ENCODE measurements at places on chromosomes 16 and 17.

- no peak for ATAC-seq
Observed at GRCh38 chr17:49018748-49019147, 21.6 kb downstream of the IGF2BP1 start.

- ATAC-seq = no peak
Observed at GRCh38 chr17:54898576-54898975, 2.1 kb upstream of the TOM1L1 start.

GRCh38 chr17:76091526-76092286 is 11.9 kb downstream of the EXOC7 start:
- ATAC-seq = no peak

DNA sequence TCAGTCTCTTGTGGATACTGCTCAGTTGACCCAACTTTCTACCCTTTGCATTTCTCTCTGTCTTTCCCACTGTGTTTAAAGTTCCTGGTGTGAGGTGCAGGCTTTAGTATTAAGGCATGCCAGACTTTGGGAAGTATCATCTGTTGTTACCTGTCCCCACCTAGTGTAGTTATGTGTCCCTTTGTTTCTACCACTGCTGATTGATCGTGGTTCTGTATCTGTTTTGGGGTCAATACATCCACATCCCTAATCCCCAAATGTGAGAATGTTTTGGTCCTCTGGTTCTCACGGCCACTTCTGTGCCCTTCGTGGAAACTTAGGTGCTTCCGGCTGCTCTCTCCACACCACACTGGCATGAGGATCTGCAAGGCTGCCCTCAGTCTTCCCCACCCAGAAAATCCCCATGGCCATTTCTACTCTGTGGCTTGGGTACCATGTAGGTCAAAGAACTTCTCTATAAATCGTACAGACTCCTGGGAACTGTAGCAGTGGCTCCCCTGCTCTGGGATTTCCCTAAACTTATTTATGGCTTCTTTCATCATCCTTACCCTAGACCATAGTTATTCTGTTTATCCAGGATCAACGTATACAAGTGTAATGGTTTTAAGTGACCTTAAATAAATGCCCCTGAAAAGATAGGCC is 443.2 kb downstream of the XYLT1 start:
- peak; percentile 90 for ATAC-seq

- no peak for ATAC-seq
Observed at GRCh38 chr16:75758215-75758614, 31.9 kb upstream of the CPHXL start.

GRCh38 chr16:81635063-81635937 is 143.8 kb upstream of the PLCG2 start:
- ATAC-seq = no peak

- ATAC-seq = no peak
Observed at GRCh38 chr17:72677108-72677507, 415.4 kb downstream of the SLC39A11 start.

DNA sequence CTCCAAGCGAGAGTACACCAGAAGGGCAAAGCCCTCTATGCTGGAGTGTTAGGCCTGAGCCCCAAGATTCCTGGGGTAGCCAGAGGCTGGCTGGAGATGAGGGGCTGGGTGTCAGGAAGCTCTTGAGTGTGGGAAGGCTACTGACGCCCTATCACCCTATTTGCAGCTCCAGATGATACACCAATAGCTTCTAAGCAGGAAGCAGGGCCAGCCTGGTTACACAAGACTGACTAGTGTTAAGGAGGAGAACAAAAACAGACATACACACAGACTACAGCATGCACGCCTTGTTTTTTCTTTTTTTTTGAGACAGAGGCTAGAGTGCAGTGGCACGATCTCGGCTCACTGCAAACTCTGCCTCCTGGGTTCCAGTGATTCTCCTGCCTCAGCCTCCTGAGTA is 15.9 kb downstream of the POLR3K start:
- peak; percentile 21 for ATAC-seq

DNA sequence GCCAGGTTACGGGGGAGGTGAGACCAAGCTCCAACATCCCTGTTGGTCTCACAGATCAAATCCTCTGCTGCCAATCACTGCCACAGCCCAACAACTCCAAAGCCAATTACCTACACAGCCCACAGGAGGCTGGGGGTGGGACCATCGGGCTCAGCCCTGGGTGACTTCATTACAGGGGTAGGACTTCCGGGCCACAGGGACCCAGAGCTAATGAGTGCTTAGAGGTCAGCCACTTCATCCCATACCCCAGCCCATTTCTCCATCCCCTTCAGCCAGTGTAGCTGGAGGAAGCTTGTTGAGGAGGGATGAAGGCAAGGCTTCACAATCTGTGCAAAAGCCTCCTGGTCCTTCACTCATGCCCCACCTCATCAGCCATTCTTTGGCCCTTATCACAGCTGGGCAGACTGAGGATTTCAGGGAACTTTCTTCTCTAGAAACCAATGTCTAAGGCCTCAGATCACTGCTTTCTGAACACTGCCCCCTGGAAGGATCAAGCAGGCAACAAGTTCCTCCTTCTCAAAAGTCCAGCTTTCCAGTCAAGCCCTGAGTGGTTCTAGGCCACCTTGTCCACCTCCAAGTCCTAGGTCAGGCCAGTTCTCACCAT is 5.8 kb downstream of the FOXN1 start:
- ATAC-seq = no peak

- peak; percentile 4 for ATAC-seq
Observed at GRCh38 chr17:1009229-1010085, 12.5 kb downstream of the TIMM22 start.

GRCh38 chr16:72549878-72550277 is 377.9 kb upstream of the PMFBP1 start:
- ATAC-seq = no peak

GRCh38 chr17:51901242-51901641 is 257.3 kb downstream of the CA10 start:
- ATAC-seq = no peak

DNA sequence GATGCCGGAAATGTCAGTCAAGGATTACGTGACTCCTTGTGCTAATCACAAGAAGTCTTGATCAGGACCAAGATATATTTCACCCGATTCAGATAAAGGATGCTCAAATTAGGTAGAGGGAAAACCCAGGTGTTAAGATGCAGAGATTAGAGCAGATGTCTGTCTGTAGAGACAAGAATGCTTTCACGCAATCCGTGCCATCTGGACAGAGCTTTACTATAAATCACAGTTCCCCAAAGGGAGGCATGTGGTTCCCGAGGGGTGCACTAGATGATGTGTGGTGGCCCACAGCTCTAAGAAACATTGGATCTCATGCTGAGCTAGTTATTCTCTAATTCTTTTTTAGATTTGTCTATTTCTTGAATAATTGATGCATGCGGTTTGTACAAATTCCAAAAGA is 9.8 kb upstream of the MAP3K14 start:
- ATAC-seq = no peak

DNA sequence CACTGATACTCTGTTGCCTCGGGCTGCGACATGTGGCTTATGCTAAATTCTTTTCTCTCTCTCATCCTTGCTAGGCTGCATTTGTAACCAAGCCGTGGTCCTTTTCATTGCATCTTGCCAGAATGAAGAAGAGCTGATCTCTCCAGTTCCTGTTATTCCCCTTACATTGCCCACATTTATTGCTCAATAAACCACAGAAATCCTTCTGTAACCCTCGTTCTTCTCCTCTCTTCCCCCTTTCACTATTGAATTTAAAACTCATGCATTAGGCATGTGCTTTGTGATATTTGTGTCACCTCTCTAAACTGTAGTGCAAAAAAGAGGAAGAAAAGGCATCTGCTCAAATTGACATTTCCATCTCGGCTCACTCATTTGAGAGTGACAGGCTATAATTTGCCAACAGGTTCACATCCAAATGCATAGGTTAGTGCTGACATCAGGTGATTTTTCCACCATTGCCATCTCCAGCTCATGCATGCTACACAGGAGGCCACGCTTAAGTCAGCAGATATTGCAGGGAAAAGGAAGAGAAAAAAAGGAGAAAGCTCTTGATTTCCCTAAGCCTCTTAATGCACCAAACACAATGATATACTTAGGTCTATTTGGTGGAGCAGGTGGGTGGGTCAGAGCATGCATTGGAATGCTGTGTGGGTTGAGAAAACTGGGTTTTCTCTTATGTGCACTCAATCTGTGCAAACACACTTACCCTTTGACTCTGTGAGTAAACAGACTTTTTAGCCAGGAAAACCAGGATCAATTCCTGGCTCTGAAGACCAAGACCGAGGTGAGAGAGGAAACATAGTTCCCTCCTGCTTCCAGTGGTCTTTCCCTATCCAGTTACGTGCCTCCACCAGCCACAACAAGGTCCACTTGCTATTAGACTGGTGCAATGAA is 642.7 kb downstream of the HS3ST4 start:
- ATAC-seq = no peak

DNA sequence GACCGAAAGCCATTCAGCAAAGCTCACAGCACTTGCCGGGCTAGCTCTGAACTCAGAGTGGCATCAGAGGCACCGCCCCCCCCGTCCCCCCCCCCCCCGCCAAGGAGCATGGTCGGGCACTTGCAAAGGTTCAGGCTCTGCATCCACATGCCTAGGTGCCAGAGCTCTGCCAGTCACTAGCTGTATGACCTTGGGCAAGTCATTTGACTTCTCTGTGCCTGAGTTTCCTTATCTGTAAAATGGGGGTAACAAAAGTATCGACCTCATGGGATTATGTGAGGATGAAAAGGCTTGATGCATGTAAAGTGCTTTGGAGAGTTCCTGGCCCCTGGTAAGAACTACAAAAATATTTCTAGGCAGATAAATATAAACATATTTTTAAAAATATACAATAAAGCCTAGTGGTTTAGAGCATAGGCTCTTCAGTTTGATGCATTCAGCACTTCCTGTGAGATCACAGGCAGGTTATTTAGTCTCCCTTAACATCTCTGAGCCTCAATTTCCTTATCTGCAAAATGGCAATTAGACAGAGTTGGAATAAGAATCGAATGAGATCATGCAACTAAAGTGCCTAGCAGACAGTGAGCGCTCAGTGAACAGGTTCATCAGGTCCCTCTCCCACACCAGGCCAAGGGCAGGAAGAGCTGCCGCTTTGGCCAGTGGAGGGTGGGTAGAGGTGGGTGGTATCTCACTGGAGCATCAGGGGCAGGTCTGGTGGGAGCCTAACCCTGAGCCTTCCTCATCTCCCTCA is 117.2 kb downstream of the CYLD start:
- no peak for ATAC-seq

DNA sequence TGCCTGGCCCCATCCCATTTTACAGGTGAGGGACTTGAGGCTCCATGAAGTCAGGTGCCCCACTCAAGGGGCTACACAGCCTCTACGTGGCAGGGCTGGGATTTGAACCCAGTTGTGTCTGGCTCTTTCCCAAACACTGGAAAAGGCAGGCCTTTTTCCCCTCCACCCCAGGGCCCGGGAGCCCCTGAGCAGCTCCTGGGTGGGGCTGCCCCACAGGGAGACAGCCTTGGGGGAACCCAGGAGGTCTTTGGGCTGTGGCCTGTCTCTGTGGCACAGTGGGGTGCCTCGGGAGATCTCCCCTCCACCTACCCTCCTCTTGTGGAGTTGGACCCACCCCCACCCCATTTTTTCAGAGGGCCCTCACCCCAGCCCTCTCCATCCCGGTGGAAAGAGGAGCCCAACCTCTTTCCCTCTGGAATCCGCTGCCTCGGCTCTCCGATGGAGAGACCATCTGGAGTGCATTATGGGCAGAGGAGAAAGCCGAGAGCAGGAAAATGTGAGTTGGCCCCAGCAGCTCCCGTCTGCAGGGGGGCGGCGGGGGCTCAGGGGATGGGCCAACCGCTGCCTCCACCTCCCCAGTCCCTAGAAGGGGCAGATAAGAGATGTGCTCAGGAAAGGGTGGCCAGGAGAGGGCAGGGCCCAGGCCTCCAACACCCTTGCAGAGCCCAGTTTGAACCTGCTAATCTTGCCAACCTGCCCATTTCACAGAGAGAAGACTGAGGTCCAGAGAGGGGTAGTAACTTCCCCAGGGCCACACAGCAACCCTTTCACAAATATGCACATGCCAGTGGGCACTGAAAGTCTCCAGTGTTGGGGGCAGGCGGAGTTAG is 15.4 kb upstream of the TMEM92 start:
- no peak for ATAC-seq

DNA sequence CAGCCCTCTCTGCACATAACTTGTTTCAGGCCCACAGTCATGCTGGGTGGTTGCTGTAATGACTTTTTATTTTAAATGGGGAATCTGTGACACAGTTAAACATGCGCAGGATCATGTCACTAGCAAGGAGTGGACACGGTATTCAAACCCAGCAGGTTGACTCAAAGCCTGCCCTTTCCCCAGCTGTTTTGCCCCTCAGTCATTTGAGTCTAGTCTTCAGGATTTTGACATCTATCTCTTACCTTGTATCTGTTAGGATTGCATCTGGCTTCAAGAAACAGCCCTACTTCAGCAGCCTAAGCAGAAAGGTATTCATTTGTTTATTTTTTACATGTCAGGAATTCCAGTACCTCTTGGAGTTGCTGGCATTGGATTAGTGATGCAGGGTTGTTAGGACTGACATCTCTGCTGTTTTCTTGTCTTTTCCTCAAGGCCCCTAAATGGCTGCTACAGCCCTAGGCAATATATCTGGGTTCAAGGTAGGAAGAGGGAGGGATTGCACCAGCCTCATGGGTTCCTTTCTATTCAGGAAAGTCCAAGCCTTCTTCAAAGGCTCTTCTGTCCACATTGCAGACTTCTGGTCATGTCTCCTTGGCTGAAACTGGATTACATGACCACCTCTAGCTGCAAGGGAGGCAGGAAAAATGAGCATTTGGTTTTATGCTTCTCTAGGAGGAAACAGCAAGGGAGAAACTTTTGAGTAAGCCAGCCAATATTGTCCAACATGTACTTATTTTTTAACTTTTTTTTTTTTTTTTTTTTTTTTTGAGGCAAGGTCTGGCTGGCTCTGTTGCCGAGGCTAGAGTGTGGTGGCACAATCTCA is 22.8 kb downstream of the ABCC1 start:
- no peak for ATAC-seq

- no peak for ATAC-seq
Observed at GRCh38 chr17:16381496-16381820, 567 bp downstream of the UBB start.

DNA sequence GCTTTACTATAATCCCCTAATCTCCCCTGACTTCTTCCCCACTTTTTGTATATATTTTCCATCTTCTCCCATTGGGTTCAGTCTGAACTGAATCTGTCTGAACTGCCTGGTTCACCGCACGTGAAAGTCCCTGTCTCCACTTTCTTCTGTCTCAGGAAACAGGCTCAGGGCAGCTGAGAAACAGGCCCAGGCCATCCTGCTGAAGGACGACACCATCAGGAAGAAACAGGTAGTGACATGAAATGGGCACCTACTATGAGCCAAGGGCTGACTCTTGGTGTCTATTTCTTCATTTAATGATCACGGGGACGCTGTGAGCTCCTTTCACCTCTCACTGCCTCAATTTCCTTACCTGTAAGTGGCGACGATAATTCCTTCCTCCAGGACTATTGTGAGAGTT is 90.5 kb upstream of the HSBP1 start:
- ATAC-seq = no peak

- no peak for ATAC-seq
Observed at GRCh38 chr17:72879877-72880276, 212.6 kb downstream of the SLC39A11 start.

DNA sequence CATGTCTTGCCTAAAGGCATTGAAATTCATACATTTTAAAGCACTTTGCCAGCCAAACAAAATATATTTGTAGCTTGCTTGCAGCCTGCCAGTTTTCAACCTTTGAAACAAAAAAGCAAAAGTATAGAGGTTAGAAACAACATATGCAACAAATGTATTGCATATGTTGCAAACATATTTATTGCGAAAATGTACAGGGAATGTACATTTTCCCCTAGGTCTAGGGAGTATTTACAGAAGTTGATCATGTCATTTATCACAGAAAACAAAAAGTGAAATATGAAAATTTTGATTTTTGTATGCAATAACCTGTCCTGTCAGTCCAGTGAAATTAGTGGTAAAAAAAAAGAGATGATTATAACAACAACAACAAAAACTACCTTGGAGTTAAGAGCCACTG is 171.5 kb downstream of the SPECC1 start:
- ATAC-seq = no peak

All from stimulated activated memory B cell treated with anti-CD40 and anti-IgM and Interleukin-4, amounts not matched to agents 10 μg/mL and 1 μg/mL and 100 μg/mL, for 72 hours (primary cell).